ENCODE measurements at places on chromosomes 7 and 10.

GRCh38 chr7:158194365-158194900 is 393.2 kb downstream of the PTPRN2 start:
- DNase-seq, result no peak

DNA sequence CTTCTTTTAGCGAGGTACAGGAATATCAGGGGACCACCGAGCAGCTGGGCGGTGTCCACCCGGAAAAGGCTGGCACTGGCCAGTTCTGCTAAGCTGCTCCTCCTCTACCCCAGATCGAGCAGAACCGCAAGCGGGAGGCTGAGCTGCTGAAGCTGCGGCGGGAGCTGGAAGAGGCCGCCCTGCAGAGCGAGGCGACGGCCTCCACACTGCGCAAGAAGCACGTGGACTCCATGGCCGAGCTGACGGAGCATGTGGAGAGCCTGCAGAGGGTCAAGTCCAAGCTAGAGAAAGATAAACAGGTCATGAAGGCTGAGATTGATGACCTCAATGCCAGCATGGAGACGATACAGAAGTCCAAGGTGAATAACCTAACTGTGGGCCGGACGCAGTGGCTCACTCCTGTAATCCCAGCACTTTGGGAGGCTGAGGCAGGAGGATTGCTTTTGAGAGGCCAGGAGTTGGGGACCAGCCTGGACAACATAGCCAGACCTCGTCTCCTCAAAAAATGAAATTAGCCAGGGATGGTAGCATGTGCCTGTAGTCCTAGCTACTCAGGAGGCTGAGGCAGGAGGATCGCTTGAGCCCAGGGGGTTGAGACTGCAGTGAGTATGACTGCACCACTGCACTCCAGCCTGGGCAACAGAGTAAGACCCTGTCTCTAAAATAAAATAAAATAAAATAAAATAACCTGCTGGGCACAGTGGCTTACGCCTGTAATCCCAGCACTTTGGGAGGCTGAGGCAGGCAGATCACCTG is 15.3 kb downstream of the MYH16 start:
- DNase-seq, result no peak

DNA sequence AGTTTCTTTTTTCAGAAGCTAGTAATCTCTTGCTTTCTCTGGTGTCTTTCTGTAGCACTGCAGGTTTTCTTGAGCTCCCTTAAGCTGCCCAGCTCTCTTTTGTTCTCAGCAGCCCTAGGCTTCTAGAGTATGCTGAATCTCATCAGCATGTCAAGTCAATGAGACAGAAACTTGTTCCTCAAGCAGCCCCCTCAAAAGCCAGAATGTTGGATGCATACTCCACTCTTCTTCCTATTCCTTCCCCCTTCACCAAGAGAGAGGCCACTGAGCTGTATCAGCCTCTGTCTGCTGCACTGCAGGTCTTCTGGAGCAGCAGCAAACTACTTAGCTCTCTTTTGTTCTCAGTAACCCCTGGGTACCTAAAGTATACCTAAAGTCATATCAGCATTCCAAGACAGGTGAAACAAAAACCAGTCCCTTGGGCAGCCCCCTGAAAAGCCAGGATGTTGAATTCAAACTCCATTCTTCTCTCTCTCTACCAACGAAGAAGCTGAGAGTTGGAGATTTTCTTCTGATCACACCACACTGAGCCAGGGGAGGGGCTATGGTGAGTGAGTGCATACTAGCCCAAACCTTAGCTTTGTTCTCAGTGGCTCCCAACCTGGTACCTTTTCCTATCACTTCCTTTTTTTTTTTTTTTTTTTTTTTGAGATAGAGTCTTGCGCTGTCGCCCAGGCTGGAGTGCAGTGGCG is 73.3 kb upstream of the WAC start:
- DNase-seq, result no peak

- no peak for DNase-seq
Observed at GRCh38 chr7:36668750-36669149, 55.5 kb downstream of the AOAH start.

GRCh38 chr7:55438757-55439525 is 73.8 kb downstream of the LANCL2 start:
- no peak for DNase-seq

DNA sequence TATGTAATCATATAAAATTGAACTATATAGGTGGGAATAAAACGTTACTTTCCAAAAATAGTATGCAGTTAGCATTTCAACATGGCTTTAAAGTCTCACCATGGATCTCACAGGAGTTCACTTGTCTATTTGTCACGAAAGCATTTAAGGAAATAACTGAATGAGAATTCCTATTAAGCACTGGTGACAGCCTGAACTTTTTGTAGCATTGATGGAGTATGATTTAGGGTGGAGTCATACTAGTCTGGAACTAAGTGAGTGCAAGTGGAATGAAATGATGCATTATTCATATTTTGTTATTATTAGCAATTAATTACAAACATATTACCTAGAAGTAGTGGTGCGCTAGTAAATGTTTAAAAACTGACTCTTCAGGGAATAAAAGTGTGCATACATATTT is 26.0 kb upstream of the HIBADH start:
- no peak for DNase-seq
